ENCODE measurements at places on chromosomes 5 and 9. TPM values are rescaled to one million over a fixed set of nuclear protein-coding genes. Genes with fewer than 3 reads are reported as not detected.

EPB41L4A gene
- polyA plus RNA-seq, result 0.21 TPM

TNFAIP8 gene
- 183 TPM for polyA plus RNA-seq

SNCB gene
- polyA plus RNA-seq, result not detected

CCDC69 gene
- 97.0 TPM for polyA plus RNA-seq

Data from CD4-positive, CD25-positive, alpha-beta regulatory T cell (primary cell).